ENCODE measurements at places on chromosomes 2 and 18. TPM values are rescaled to one million over a fixed set of nuclear protein-coding genes. Genes with fewer than 3 reads are reported as not detected.

Gene REEP1
- total RNA-seq = 58.8 TPM

Gene PKP4
- total RNA-seq = 36.4 TPM

Gene CPO
- total RNA-seq = not detected

Gene RBMS1
- 135 TPM for total RNA-seq

Gene UGT1A1
- total RNA-seq = 1.6 TPM

Gene AOX1
- 3.5 TPM for total RNA-seq

Gene TRAPPC12
- total RNA-seq = 213 TPM

Gene CD8B2
- 0.05 TPM for total RNA-seq

Gene RND3
- total RNA-seq = 140 TPM

Gene ACVR2A
- total RNA-seq = 29.6 TPM

Gene LAMA3
- 2.8 TPM for total RNA-seq

Gene FLACC1
- 0.94 TPM for total RNA-seq

Gene PIEZO2
- total RNA-seq = 1.9 TPM

Gene GAD1
- total RNA-seq = 5.4 TPM

Gene DNER
- 102 TPM for total RNA-seq

Gene GALNT14
- total RNA-seq = not detected

Gene PARD6G
- total RNA-seq = 6.2 TPM

Gene HIBCH
- total RNA-seq = 17.7 TPM

Gene RAPGEF4
- 19.3 TPM for total RNA-seq

Gene DUSP2
- 0.53 TPM for total RNA-seq

Gene APCDD1
- total RNA-seq = 40.9 TPM

Gene PCARE
- 0.15 TPM for total RNA-seq

Gene GPBAR1
- total RNA-seq = 1.7 TPM

Gene IL37
- not detected for total RNA-seq

Gene SLC66A3
- 1.3 TPM for total RNA-seq

Gene LYG1
- 0.90 TPM for total RNA-seq

Gene UGT1A3
- total RNA-seq = 0.24 TPM

Gene FIGN
- 8.9 TPM for total RNA-seq

Gene AAMP
- 75.3 TPM for total RNA-seq

Gene KCNF1
- total RNA-seq = 2.5 TPM

Gene MC4R
- 0.31 TPM for total RNA-seq

Gene IL18RAP
- not detected for total RNA-seq

Gene FKBP1B
- total RNA-seq = 47.1 TPM

Measured in motor neuron (in vitro differentiated cells).